ENCODE measurements at places on chromosomes 1 and 21. TPM values are rescaled to one million over a fixed set of nuclear protein-coding genes. Genes with fewer than 3 reads are reported as not detected.

- DNase-seq: no peak
Observed at GRCh38 chr1:1680912-1681273, 11.7 kb downstream of the SLC35E2B start.

GRCh38 chr1:54804471-54805132 lies 3.5 kb upstream of the TTC22 start:
- no peak for DNase-seq

- no peak for DNase-seq
Observed at GRCh38 chr1:186189156-186189555, 185.9 kb downstream of the TPR start.

GRCh38 chr1:109259674-109260557 lies 10.6 kb downstream of the CELSR2 start:
- DNase-seq: no peak

DNA sequence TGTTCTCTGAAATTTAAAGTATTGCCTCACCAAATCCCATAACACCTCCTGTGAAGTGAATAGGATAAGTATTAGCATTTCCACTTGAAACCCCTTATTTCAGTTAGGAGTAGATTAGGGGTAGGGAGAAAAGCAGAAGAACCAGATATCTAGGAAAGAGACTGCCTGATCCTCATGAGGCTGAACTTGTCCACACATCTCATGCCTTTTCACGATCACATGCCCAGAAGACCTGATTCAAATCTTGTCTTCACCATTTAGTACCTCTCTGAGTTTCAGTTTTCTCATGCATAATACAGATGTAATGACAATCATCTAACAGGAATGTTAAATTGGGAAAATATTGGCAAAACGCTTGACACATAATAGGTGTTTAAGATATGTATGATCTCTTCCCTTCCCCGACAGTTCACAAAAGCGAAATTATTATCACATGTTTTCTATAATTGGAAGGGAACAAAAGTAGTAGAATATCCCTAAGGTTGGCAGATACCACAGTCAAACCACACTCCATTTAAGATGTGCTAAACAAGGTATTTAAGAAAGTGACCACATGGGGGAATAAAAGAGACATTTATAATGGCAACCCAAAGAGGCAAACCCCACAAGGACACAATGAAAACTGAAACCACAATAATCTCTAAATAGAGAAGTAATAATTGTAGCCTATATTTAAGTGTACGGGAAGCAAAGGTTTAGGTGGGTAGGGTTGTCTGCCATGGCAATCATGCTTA lies 25.2 kb downstream of the GFI1 start:
- DNase-seq: no peak

- DNase-seq: no peak
Observed at GRCh38 chr1:161725908-161726472, 4.6 kb downstream of the FCRLB start.

Gene PDZK1
- total RNA-seq: 0.27 TPM

DNA sequence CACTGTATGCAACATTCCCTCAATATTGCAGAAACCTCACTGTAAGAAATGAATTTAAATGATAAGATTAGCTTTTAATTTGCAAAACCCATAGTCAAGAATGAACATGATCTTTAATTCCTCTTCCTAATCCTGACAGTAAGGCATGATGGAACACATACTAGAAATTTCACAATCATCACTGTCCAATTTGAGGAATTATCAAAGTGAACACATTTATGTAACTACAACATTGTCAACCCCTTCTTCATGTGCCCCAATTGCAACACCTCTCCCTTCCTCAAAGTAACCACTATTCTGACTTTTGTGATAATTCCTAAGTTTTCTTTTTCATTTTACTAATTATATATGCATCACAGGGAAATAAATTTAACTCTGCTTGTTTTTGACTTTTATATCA lies 103.1 kb downstream of the LHX8 start:
- no peak for DNase-seq

DNA sequence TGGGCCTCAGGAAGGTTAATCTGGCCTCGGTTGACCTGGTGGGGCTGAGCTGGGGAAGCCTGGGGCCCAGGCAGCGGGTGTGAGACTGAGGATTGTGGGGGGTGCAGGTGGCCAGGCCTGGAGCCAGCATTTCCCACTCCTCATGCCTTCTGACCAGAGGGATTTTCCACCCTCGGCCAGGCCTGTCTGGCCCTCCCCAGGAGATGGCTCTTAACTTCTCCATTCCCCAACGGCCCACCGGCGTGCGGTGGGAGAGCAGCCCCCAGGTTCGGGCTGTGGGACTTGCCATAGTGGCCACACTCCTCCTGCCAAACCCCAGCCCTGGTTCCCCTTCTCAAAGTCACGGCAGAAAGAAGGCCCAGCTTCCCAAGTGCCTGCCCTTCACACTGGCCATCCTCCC lies 126.5 kb upstream of the RUNX3 start:
- DNase-seq: no peak

DNA sequence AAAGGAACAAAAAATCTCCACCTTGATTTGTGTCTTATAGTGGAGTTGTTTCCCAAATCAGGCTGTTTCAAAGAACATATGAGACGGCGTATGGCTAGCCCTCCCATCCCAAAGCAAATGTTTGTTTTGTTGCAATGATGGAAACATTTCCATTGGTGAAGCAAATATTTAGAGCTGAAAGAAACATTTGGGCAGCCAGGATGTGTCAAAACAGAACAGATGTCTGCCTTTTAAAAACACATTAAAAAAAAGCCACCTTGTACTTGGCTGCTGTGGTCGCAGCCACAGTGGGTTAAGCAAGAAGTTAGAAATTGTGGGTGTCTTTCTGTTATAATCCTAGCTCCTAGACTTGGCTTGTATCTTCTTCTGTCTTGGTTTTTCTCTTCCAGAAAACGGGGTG lies 116.3 kb downstream of the PEX14 start:
- DNase-seq: no peak

GRCh38 chr1:114558544-114558943 lies 22.9 kb downstream of the BCAS2 start:
- DNase-seq: peak; percentile 6

GRCh38 chr1:185062710-185063370 lies 17.5 kb downstream of the RNF2 start:
- no peak for DNase-seq

Gene CELA2B
- not detected for total RNA-seq

DNA sequence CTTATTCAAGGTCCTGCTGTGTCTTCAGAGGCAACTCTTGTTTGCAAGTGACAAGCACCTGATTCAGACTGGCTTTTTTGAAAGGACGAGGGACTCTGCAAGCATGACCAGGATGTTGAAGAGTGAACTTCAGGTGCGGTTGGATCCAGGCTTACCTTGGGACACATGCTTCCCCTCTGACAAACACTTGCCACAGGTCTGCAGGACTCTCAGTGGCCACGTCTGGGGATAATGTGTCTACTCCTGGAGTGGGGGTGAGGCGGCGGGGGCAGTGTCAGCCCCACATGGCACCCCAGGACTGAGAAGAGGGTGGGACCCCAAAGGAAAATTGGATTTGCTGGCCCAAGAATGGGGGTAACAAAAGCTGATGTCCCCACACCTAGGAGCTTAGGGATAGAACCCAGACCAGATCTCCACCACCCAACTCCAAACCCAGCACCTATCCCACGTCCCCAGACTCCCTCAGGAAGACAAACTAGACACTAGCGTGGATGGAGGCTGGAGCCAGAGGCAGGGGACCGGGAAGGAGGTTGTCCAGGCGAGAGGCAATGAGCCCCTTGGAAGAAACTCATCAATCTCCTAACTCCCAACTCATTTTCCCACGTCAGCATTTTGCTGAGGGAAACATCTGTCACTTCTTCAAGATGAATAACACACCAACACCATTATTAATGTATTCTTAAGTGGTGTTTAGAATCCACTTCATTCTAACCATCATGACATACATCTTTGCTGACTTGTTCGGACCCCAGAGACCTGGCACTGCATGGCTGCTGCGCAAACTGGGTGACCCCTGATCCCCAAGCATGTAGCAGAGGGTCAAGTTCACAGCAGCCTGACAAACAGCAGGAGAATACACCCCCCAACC lies 32.0 kb upstream of the LAPTM5 start:
- no peak for DNase-seq

DNA sequence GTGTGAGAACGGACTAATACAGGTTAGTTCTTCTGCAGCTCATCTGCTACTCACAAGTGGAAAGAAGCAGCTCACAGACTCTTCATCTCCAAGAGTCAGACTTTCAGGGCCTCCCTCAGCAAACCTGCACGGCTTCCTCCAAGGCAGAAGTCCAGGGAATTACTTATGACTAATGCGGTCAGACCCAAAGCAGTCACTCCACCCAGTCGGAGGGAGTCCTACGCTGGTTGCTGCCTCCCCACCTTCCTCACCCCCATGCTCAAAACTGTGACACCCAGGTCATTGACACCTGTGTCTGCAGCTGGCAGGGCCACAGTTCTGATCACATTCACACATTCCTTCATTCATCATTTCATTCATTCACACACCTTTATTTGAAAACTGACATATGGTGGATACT lies 38.4 kb upstream of the PRDM2 start:
- DNase-seq: no peak

GRCh38 chr21:42525029-42525581 lies 11.5 kb downstream of the SLC37A1 start:
- no peak for DNase-seq

GRCh38 chr1:221832617-221833016 lies 90.7 kb upstream of the DUSP10 start:
- DNase-seq: no peak

DNA sequence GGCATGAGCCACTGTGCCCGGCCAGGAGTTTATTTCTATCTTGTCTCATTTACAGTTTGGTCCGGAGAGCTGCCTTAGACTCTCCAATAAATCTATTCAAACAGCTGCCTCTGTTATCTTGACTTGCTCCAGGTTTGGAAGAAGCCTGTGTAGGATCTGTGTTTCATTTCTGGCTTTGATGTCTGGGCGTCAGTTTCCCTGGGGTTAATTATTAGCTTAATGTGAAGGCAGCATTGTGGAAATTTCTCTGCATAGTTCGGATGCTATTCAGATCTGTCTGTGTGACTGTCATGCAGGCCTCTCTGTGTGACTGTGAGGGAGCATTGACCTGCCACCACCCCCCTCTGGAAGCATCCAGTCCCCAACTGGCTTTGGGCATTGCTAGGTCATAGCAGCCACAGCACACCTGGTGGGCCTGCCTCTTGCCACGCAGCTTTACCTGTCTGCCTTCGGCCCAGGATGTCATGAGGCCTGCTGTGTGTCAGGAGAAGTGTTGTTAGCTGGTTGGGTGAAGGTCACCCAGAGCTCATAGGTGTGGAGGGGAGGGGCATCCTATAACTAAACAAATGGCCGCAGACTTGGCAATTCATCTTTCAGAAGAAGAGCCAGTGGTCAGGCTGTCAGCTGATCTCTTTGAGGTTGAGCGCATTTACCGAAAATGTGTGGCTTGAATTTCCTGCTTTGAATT lies 9.8 kb downstream of the IFNGR2 start:
- no peak for DNase-seq

- no peak for DNase-seq
Observed at GRCh38 chr1:30964706-30965105, 56.1 kb upstream of the SDC3 start.

GRCh38 chr1:246725191-246725590 lies 982 bp downstream of the SCCPDH start:
- no peak for DNase-seq

Gene ZNF683
- total RNA-seq: not detected

DNA sequence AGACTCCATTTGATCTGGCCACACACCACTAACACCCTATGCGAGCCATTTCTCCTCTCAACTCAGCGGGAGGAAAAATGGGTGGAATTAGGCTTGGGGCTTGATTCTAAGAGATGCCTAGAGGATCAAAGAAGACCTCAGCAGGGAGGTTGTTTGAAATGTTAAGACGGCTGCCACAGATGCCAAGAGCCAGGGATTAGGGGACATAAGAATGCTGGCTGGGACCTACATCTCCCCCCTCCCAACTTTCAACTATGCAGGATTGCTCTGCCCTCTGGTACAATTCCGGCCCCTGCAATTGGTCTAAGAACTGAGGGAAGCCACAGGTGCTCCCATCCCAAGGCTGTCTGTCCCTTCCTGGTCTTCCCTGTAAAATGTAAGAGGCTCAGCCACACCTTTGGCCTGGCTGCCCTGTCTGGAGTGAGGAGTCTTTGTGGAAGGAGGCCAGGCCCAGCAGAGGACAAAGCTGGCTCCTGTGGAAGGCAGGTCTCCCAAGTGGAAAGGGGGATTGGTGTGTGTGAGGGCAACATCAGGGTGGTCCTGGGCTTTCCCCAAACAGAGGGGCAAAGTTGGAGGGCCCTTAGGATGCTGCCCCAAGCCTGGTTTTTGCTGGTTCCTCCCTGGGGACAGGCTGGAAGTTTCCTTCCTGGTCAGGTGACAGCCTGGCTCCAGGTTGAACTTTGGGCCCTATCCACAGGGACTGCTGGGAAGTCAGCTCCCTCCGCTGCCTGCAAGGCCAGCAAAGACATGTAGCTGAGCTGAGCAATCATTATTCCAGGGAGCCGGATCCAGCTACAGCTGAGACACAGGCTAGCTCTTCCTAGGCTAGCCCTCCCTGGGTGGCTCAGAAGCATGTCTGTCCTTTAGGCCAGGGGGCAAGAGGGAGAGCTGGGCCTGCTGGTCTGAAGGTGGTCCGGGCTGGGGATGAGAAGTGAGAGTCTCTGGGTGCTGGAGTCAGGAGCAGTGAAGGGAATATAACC lies 34.5 kb upstream of the SYNC start:
- no peak for DNase-seq

Gene DMBX1
- total RNA-seq: 4.3 TPM

Gene ADCY10
- total RNA-seq: 0.30 TPM
